Upper lobe of left lung (tissue), 6 donors: ENCODE measurements at places on chromosomes 6 and 20. TPM values are rescaled to one million over a fixed set of nuclear protein-coding genes. Genes with fewer than 3 reads are reported as not detected.

DNA sequence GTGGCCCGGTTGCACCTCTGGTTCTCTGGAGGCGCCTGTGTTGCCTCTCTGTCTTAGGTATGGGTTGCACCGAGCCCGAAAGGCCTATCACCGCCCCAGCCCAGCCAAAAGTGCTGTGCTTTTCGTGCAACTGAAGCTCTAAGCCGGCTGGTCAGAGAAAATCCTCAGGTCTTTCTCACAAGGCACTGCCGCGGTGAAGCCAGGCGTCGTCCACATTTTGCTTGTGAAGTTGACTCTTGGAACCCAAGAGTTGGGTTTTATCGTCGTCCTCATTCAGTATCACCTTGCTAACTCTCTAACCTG is 726 bp upstream of the EMILIN3 start:
- DNase-seq, result no peak
- no peaks in the 10 kb centered on the region for H3K27me3 ChIP-seq

GRCh38 chr6:152975204-152975915 is 7.5 kb downstream of the FBXO5 start:
- no peak overlapping the region for H3K27ac ChIP-seq
- H3K4me3 ChIP-seq, result no peak overlapping the region
- H3K27me3 ChIP-seq, result no peaks in the 10 kb centered on the region

DNA sequence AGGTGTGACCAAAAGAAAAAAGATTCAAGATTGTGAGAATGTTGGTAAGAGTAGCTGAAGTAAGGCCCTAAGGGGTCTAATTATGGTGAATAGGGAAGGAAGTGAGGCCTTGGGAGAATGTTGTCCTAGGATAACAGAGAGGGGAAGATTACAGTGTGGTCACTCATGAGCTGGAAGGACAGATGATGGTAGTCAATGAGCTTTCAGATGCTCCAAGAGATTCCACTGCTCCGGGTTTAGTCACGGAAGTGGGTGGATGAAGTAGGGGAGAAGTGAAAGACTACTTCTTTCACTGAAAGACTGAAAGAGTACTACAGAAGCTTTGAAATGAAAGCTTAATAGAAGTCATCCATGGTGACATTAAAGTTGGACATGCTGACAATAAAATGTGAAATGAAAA is 108.5 kb downstream of the MMS22L start:
- no peaks in the 10 kb centered on the region for H3K4me1 ChIP-seq
- no peak overlapping the region for H3K4me3 ChIP-seq
- no peaks in the 10 kb centered on the region for H3K36me3 ChIP-seq
- no peaks in the 10 kb centered on the region for H3K27me3 ChIP-seq

- no peaks in the 10 kb centered on the region for H3K4me1 ChIP-seq
- H3K27ac ChIP-seq, result no peak overlapping the region
- no peaks in the 10 kb centered on the region for H3K36me3 ChIP-seq
- H3K4me3 ChIP-seq, result no peak overlapping the region
- no peak for DNase-seq
These were observed 18.8 kb downstream of the FRK start for GRCh38 chr6:116041934-116042333.

Gene FAM83C
- not detected for total RNA-seq
